ENCODE measurements at places on chromosomes 11 and 22.

- DNase-seq, result no peak
Observed at GRCh38 chr11:32317643-32318042, 117.7 kb downstream of the WT1 start.

DNA sequence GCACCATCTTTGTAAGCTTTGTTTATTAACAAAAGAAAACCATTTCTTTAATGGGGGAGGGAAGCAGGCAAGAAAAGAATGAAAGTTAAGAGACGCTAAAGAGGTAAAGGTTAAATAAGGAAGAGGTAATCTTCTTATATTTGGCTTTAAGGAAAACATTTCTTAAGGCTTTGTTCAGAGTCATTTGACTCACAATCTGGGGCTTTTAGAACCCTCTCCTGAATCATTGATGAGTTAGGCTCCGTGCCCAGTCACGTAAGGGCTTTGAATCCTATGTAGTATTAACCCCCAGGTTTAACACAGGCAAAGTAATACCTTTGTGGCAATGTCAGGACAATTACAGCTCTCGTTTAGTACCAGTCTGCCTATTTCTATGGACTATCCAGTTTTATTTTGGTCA is 26.1 kb downstream of the MADD start:
- no peak for DNase-seq

GRCh38 chr22:38870312-38870741 is 1.7 kb downstream of the CBX6 start:
- DNase-seq, result peak; percentile 67

DNA sequence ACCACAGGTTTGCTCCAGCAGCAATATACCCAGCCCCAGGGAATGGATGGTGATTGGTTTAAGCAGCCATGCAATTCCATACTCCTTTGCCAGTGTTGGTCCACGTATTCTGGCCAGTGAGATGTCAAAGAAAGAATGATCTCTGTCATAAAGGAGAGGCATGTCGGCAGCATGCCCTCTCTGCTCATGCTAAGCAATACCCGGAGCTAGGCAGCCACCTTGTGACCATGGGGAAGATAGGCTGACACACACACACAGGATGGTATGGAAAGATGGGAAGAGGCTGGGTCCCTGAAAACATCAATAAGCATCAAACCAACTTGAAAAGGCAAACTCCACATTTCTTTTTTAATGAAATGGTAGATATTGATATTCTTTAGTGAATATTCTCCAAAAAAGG is 5.1 kb downstream of the ABCC8 start:
- DNase-seq, result no peak

DNA sequence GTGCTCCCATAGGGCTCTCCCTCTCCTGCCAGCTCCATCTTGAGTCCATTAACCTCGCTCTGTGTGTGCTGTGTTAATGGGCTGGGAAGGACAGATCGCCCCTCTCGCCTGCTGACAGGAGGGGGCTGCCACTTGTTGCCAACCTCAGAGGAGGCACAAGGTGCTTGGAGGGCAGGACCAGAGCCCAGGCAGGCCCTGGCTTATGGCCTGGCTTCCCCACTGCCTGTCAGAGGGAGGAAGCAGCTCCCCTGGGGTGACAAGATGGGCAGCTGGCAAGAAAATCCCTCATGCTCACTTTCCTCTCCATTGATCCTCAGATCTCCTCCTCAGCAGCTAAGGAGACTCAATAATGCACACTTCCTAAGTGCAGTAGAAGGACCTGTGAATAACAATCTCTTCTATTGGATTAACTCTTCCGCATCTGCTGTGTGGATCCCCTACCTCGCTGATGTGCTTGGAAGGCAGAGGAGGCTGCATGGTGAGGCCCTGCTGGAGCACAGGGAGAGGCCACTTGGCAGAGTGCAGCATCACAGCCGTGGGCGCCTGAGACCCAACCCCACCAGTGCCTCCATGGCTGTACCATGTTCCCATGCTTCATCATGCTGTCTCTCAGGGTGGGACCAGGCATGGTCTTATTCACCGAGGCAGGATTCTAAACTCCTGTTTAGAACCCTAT is 70.3 kb downstream of the TRIM29 start:
- no peak for DNase-seq

DNA sequence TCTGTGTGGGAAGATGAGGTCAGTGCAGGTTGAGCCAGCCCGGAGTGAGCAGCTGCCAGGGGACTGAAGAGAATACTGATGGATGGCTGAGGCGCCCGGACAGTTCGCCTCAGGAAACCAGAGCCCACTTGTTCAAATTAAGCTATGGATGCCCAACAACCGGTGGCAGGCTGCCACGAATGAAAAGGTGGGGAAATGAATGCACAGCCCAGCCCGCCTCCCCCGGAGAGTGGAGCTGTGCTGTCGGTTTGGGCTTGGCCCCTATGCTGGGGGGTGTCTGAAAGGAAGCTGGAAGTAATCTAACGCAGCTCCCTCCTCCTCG is 21.9 kb downstream of the HSPA8 start:
- no peak for DNase-seq

- peak; percentile 52 for DNase-seq
Observed at GRCh38 chr11:10405865-10406592, 49.0 kb upstream of the AMPD3 start.

DNA sequence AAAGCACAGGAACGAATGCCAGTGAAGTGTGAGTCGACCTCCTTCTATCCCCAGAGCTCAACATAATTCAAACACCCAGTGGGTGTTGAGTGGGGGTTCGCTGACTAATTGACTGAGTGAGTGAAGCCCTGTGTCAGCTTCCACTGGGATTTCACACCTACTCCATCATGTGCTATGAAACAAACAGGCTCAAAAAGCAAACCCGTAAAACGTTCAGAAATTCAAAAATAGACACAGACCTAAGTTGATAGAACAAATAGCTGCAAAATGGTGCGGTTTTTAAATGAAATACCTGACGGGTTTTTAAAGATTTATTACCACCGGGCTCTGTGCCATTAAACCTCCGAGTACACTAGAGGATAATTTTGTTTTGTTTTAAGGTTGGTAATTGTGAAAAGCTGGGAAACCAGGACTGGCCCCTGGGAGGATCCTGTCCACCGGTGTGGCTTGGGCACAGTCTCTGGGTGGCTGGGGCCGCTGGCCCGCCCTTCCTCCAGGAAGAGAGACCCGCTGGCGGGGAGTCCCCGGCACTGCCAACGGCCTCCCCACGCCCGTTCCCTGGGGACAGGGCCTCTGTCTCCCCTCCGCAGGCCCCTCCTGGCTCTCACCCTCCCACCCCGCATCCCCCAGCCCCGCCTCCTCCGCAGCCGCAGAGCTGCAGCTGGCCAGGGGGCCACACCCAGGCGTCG is 13.6 kb downstream of the KCNJ5 start:
- DNase-seq, result no peak

DNA sequence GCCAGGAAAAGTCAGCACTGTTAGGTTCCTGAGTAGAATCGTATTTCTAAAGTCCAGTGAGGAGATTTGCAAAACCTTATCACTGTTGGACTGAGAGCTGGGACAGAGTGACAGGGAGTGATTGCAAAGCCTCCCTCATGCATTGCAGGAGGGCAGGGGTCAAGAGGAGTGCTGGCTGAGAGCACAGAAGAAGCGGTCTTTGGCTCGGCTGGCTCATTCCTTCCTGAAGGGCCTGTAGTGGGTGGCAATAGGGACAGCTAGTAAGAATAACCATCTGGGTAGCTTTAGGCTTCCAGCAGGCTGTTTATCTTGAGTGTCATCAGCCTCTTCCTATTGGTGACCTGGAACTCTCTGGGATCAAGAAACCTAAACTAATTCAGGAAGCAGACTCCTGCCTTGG is 53.4 kb downstream of the CD44 start:
- no peak for DNase-seq

GRCh38 chr22:30694171-30694639 is 469 bp upstream of the OSBP2 start:
- DNase-seq, result peak; percentile 47

GRCh38 chr22:48874956-48875355 is 952.7 kb downstream of the BRD1 start:
- DNase-seq, result no peak

DNA sequence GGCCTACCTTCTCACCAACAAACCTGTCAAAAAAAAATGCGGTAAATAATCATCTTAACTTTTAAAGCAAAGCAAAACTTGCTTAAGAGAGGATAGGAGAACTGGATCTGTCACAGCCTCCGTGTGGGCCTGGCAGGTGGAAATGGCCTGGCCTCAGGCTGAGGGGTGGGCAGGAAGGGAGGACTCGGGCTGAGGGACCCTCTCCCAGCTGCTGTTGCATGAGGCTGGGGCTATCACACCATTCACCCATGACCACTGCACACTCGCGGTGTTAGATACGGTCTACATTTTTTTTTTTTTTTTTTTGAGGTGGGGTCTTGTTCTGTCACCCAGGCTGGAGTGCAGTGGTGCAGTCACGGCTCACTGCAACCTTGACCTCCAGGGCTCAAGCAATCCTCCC is 24.5 kb downstream of the ARHGAP1 start:
- no peak for DNase-seq

- no peak for DNase-seq
Observed at GRCh38 chr22:23827351-23827995, 11.3 kb downstream of the DERL3 start.

- no peak for DNase-seq
Observed at GRCh38 chr11:70460964-70461363, 62.6 kb downstream of the CTTN start.

DNA sequence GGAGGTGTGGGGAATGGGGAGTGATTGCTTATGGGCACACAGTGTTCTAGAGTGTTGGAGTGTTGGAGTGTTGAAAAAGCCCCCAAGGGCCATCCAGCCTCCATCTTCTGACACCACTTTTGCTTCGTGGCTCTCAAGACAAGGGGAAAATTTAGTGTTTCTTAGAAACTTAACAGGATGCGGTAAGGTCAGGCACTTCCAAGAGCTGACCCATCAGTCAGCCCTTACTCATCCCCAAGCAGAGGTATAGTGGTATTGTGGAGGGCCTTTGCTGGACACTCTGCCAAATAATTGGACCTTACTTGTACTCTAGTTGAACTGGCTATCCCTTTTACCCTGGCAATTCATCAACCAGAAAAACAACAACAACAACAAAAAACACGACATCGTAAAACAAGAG is 14.8 kb upstream of the ALDH3B2 start:
- DNase-seq, result no peak

DNA sequence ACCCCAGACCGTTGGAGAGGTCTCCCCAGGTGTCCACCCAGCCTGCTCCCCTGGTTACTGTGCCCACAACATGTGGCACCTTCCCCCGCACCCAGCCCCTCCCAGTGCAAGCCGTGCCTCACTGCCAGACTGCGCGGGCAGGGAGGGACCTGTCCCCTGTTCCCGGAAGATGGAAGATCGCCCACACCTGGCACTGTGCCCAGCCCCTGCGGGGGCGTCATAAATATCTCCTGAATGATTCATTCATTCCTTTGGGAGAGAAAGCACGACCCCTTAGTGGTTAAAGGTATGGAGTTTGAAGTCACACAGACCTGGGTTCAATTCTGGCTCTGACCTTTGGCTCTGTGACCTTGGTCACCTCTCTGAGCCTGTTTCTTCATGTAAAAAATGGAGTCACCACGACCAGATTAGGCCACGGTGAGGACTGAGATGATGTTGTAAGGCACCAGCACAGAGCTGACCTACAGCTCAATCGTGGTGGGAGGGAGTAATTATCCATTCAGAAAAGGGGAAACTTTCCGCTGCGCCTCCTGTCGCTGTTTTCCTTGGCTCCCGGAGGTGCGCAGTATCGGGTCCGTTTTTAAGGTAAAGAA is 497 bp upstream of the SYT12 start:
- no peak for DNase-seq

GRCh38 chr11:32316232-32316631 is 119.1 kb downstream of the WT1 start:
- DNase-seq, result no peak

DNA sequence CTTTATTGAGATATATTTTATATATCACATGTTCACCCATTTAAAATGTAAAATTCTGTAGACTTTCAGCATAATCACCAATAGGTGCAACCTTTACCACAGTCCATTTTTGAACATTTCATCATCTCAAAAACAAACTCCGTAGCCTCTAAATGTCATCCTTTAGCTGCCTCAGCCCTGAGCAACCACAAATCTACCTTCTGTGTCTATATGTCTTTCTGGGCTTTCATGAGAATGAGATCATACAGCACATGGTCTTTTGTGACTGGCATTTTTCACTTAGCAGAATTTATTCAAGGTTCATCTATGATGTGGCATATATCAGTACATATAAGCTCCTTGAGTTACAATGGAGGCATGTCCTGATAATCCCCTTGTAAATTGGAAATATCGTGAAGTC is 320.5 kb downstream of the ETS1 start:
- no peak for DNase-seq

- no peak for DNase-seq
Observed at GRCh38 chr11:8717876-8718753, 35.5 kb downstream of the RPL27A start.

DNA sequence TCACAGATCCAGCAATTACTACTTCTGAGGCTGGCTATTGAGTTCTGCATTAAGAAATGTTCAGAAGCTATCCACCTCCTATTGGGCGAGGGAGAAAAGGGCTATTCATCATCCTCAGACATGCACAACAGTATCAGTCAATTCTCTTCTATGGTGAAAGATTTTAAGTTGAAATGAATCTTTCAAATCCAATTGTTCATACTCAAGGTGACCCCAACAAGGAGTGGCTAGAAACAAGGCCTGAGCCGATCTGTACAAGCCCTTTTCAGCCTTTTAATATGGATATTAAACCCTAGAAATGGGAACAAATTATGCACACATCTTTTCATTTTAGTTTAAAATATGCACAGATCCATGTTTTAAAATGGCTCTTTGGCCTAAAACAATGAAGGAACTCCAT is 303.5 kb upstream of the PITPNB start:
- DNase-seq, result no peak

DNA sequence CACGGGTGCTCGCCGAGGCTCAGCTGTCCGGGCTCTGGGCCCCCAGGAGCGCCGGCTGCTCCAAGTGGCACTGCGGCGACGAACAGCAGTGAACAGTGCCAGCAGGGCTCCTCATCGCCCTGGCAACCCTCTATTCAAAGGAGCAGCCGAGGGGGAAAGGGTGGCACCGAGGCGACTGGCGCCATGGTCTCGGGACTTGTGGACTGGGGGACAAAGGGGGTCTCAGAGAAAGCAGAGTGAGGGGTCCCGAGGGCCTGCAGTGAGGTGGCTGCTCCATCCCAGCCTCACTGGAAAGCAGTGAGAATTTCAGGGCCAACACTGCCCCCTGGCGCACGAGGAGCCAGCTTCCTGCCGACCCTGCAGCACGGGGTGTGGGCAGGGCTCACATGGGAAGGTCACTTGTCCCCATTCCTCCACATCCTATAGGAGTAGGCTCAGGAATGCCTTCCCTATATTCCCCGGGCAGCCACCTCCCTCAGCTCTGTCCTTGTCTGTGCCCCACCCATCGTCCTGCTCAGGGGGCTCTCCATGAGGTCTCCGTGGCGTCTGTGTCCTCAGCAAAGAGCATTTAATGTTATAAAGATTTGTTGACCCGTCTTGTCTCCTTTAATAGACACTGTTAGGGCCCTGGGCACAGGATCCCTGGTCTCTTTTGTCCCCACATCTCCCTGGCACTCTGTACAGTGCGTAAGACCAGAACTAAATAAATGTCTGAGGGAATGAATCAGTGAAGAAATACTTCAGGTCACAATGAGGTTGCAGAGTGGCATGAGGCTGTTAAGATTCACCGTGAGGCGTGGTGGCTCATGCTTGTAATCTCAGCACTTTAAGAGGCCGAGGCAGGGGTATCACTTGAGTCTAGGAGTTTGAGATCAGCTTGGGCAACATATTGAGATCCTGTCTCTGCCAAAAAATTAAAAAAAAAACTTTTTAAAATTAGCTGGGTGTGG is 26.4 kb downstream of the LRFN4 start:
- no peak for DNase-seq
